ENCODE measurements at places on chromosomes 5 and 9.

- no peak for DNase-seq
These were observed 408.4 kb downstream of the PDE4D start for GRCh38 chr5:59485107-59485506.

DNA sequence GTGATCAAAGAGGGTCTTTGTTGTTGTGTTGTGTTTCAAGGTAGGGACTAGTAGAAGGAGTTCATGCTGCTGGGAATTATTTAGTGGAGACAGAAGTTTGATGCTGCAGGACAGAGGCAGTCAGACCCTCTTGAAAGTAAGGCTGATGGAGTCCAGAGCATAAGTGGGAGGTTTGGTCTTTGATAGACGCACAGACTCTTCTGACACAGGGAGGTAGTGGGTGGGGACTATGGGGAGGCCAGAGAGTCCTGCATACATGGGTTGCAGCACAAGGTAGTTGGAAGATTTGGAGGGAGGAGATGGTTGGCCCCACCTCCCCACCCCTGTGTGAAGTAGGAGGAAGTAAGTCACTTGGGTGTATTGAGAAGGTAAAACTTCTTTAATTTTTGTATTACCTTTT lies 2.4 kb upstream of the CCDC112 start:
- DNase-seq = peak; percentile 34

DNA sequence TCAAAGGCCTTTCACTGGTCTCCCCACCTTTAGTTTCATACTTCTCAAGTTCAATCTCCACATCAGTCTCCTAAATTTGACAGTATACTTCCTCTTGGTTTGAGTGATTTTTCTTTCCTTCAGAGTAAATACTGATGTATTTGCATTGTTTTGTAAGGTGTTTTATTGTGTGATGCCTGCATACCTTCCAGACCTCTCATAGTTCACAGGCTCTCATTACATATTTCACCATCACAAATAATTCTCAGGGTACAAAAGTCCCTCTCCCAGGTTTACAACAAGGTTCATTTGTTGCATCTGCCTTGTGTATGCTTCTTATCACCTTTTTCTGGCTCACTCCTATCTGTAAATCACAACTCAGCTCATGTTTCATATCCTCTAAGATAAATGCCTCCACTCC lies 22.2 kb upstream of the TUSC1 start:
- no peak for DNase-seq

DNA sequence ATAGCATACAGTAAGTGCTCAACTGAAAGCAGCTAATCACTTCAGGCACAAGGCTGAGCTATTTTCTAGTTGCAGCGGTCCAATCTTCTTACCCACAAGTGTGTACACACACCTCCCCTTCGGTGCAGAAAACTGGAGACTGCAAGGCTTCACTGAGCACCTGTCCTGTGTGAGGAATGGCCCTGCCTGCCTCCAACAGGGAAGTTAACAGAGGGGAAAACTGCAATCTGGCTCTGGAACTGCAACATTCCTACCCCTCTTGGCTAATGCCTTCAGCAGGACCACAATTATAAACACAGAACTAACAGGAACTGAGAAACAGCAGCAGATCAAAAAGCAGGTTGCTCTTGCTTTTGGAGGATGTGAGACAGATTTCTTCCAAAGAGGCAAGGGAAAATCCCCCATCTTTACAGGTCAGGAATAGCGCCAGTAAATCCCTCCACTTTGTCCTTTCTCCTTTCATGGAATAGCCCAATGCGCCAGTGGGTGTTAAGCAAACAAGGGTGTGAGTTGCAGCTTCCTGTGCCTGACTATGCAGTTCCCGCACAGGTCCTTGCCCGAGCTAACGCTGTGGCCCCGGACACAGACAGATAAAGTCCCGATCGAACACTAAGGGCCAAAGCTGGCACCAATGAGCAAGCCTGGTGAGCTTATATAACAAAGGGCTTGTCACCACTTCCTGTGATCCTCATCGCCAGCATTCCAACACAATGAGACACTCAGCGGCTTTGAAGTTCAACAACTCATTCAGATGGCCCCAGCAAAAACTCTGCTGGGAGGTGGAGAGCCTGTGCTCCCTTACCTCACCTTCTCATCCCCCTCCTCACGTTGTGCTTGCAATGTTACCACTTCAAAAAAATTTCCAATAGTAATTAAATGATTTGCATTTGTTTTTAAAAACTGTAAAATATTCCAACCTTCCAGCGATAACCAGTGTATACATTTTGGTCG lies 21.5 kb downstream of the SHB start:
- peak; percentile 23 for DNase-seq

DNA sequence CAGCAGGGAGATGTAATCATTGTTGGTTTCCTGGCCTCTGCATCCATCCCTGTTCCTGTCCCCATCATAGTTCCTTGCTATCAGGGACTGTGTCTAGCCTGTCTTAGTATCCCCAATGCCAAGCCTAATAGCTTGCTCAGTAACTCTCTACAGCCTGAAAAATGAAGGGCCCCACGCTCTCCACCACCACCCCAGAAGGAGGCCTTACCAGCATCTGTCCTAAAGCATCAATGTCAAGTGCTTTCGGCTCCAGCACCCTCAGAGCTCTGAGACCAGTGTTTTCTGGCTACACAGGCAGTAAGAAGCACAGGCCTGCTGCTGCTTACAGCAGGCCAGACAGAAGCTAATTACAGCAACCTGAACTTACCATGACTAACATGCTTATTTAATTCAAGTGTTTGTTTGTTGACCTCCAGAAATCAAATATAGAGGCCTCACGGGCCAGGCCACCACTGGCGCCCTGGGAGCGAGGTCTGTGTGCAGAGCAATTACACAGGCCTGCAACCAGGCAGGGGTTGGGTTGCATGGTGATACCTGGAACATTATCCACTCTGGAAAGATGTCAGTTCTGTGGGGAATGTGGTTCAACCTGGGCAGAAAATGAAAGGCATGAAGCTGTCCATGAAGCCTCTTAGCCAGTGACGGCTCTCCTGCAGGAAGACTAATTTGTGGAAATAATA lies 124.3 kb downstream of the SLC1A3 start:
- no peak for DNase-seq

DNA sequence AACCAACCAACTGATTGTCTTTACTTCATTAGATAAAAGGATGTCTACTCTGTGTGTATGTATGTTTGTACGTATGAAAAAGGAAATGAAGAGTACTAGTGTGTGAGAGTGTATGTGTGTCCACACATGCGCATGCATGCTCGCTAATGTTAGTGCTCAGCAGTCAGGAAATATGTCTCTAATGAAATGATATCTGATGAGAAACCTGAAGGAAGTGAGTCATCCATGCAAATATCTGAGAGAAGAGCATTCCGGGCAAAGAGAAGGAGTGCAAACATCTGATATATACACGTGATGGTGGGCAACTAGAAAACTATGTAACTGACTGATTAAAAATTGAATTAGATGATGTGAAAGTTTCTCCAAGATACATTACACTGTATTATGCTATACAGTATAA lies 29.6 kb upstream of the UGCG start:
- DNase-seq = no peak

GRCh38 chr5:107517185-107518033 lies 153.3 kb downstream of the EFNA5 start:
- no peak for DNase-seq

DNA sequence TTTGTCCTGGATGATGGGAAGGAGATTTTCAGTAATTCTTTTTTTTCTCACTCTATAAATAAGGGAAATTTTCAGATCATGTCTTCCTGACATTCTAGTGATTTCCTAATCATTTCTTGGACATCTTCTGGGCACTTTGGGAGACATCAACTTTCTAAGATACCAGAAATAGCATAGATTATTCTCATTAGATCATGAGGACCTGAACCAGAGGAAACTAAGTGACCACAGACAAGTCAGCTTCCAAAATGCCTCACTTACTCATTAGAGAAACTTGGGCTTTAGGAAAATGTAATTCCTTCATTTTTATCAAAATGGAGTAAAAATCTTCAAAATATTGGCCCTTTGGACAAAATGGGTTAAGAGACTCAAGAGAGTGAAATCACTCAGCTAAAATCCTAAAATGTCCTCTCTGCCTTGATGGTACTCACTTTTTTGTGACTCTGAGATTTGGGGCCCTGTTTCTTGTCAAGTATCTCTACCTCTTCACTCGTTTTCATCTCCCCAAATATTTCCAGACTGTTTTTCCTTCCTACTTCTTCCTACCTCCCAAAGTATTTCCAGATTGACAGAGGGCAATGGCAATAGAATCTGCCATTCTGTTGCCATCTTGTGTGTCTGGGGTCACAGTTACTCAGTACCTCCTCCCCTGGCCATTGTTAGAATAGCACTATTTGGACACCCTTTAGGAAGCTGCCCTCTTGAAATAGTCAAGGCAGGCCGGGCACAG lies 194.5 kb downstream of the NR3C1 start:
- DNase-seq = no peak

DNA sequence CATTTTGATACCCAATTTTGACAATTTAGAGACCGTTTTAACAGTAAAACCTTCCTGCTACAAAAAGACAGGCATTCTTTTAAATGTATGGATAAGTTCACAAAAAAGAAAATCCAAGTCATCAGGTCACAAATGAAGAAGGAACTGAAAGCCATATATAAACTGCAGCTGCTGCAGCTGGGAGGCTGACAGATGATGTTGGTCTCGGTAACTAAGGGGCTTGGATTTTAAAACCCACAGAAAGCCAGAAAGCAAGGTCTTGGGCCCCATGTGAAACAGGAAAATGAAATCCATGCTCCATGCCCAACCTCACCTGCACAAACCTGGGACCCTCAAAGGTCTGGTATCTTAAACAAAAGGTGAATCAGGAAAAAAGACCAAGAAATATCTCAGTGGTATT lies 15.7 kb upstream of the C5orf34 start:
- no peak for DNase-seq

- no peak for DNase-seq
These were observed 147.9 kb downstream of the PIP5K1B start for GRCh38 chr9:68852941-68853340.

DNA sequence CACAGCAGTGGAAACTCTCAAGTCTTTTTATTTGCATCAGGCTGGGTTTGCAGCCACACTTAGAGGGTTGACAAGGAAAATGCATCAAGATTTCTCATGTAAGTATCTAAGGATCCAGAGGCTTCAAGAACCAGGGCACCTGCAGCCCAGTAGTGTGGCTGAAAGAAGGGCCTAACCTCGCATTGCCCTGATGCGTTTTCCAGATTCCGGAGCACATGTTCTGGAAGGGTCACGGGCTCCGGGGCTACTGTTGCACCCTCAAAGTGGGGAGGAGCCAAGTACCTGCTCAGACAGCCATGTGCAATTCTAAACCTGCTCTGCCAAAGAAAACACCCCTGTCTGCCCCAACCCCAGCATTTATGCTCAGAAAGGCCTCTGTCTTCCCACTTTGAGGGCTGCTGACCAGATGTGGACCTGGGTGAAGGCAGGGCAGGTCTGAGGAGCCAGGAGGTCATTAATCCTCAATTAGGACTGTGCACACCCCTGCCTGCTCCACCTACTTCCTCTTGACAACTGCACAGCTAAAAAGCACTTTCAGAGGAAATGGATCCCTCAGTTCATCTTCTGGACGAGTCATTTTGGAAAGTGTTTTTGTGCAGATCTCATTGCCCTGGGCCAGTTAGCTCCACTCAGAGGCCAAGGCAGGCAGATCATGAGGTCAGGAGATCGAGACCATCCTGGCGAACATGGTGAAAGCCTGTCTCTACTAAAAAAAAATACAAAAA lies 110.7 kb downstream of the SAXO1 start:
- DNase-seq = no peak

GRCh38 chr5:76990899-76991459 lies 38.1 kb downstream of the CRHBP start:
- peak; percentile 17 for DNase-seq

DNA sequence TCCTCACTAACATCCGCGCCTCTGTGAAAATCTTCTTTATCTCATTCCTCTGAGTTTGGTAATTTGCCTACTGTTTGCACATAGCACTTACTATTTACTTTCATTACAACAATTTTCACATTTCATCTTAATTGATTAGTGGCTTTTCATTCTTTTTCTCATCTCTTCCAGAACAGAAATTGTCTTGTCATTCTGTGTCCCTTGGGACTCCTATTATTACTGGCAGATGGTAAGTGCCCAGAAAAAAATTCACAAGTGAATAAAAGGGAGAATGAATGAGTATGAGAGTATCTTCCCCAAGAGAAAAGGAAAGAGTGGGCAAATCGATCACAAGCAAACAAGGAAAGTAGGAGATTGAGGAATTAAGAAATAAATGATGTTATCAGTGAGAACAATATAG lies 876.1 kb downstream of the TLE4 start:
- DNase-seq = no peak

- DNase-seq = no peak
These were observed 5.3 kb upstream of the LHFPL2 start for GRCh38 chr5:78653681-78654366.

GRCh38 chr9:6598249-6598725 lies 47.2 kb downstream of the GLDC start:
- DNase-seq = no peak

GRCh38 chr5:173767574-173768266 lies 120.4 kb upstream of the CPEB4 start:
- no peak for DNase-seq

DNA sequence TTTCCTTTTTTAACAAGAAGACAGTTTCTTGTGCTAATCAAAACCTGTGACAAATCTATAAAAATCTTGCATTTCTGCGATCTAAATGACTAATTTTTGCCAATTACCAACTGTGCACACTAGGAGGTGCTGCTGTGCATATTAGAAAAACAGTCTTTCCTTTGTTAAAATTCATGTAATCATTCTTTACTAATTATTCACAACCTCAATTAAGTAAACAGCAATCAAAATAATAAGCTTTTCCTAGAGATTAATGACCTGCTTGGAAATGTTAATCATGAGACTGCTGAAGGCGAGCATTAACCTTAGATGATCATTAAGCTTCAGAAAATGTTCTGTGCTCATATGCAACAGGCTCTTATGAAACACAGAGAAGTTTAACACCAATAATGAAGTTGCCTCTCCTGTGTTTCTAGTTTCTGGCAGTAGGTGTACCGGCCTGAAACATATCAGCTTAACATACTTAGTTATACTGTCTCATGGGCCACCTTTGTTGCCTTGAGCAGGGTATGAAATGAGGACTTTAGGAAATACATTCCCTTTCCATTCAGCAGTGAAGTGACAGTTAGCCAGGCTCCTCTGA lies 17.7 kb downstream of the RFESD start:
- DNase-seq = peak; percentile 49

GRCh38 chr5:37808945-37809344 lies 30.9 kb downstream of the GDNF start:
- no peak for DNase-seq

DNA sequence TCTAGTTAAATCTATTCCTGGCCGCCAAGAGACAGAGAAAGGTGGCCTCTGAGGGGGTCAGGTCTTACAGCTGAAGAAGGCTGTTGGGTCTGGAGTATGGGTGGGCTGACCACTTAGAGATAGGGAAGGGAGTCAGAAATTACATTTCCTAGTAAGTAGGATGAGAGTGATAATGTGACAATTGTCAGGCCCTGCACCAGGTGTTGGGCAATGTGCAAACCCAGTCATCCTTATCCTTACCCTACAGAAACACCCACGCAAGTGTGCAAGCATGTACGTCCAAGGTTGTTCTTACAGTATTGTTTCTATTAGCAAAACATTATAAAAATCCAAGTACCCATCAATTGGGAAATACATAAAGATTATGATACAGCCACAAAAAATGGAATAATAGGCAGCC lies 9.5 kb downstream of the SPAAR start:
- no peak for DNase-seq

- DNase-seq = no peak
These were observed 182.5 kb downstream of the PSAT1 start for GRCh38 chr9:78479441-78479840.

All from NB4 (cell line).